Activated CD4-positive, alpha-beta memory T cell treated with anti-CD3 and anti-CD28 coated beads for 36 hours (primary cell): ENCODE measurements at places on chromosomes 11 and 22. TPM values are rescaled to one million over a fixed set of nuclear protein-coding genes. Genes with fewer than 3 reads are reported as not detected.

- DNase-seq: no peak
These were observed 778.3 kb upstream of the LRRC4C start for GRCh38 chr11:42237701-42238235.

FAU gene
- total RNA-seq: 1,138 TPM

- no peak for DNase-seq
These were observed 192.7 kb downstream of the OPCML start for GRCh38 chr11:133339495-133340140.

MUC6 gene
- total RNA-seq: not detected

P2RY2 gene
- not detected for total RNA-seq

DNA sequence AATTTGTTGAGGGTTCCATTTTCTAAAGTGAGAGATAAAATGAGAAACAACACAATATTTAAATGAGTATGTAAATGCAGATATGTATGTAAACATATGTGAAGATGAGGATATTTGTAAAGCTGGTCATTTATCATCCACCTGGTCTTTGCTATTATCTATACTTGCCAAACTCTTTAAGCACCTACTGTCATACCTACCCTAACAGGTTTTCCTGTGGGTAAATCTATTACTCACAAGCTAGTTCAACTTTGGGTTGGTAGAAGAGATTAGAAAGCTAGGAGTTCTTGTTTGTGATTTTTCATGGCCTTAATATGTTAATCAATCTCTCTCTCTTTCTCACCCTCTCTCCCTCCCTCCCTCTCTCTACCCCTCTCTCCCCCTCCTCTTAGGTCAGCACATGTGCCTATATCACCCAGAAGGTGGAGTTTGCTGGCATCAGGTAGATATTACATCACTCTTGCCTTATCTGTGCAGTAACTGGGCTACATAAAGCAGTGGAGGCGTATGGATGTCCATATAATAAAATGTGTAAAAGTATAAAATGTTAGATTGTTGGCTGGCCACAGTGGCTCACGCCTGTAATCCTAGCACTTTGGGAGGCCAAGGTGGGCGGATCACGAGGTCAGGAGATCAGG lies 14.7 kb downstream of the DEPDC5 start:
- DNase-seq: no peak
